Neural progenitor cell (in vitro differentiated cells): ENCODE measurements at places on chromosomes 6 and 20.

- DNase-seq: no peak
Measured at GRCh38 chr20:57471496-57472372, 53.2 kb downstream of the CTCFL start.

- DNase-seq: no peak
Measured at GRCh38 chr6:130961148-130961547, 101.9 kb downstream of the EPB41L2 start.

DNA sequence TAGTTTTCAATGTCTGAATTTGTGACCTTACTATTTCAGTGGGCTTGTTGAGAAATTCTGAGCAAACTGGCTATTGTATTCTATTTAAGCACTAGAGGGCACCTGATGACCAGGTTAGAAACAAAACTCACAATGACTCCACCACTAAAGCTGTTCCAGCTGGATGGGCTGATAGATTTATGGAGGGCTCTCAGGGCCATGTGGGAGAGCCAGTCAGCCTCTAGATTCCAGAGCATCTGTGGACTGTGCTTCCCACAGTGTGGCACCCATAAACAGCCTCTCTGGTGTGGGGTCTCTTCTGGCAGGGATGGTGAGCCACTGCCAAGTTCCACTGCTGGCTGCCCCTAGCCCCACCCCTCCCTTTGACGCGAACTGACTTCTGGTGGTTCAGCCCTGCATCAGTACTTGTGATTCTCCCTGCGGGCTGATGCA is 29.2 kb downstream of the C6orf58 start:
- peak; percentile 67 for DNase-seq

- no peak for DNase-seq
Measured at GRCh38 chr6:155011809-155012291, 16.7 kb downstream of the TIAM2 start.

GRCh38 chr6:41630946-41631345 is 7.3 kb upstream of the MDFI start:
- no peak for DNase-seq

DNA sequence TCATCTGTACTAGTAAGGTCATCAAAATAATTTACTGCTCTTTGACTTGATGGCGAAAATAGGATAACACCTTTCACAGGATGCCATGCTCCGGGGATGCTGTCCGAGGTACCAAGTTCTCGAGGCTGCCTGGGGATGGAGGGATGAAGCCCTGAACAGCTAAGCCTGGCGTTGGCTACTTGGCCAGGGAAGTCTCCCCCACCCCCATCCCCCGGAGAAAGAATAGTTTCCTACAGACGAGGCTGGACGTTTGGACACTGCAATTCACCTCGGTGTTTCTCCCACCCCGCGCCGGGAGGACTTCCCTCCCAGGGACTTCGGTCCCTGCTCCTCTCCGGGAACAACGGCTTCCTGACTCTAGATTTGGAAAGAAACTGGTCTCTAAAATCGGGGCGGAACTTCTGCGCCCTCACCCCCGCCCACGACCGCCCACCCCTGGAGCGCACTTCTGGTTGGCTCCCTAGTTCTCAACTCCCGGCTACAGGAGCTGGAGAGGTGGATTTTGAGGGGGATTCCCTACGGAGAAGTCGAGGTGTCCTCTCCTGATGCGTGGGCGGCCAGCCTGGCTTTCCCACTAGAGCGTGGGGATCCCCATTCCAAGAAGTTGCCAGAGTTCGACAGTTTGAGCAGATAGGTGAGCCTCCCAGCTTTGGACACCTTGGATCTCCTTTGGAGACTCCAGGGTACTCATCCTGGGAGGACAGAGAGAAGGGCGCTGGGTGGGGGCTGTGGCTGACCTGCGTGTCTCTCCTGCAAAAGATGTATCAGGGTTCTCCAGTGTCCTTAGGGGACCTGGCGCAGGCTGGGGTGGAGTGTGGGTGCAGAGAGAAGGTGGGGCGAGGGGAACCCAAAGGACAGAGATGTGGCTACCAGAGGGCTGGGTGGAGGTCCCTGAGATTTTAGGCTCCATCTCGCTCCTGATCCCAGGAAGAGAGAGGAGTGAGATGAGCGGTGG is 1.1 kb downstream of the PCSK2 start:
- peak; percentile 89 for DNase-seq

DNA sequence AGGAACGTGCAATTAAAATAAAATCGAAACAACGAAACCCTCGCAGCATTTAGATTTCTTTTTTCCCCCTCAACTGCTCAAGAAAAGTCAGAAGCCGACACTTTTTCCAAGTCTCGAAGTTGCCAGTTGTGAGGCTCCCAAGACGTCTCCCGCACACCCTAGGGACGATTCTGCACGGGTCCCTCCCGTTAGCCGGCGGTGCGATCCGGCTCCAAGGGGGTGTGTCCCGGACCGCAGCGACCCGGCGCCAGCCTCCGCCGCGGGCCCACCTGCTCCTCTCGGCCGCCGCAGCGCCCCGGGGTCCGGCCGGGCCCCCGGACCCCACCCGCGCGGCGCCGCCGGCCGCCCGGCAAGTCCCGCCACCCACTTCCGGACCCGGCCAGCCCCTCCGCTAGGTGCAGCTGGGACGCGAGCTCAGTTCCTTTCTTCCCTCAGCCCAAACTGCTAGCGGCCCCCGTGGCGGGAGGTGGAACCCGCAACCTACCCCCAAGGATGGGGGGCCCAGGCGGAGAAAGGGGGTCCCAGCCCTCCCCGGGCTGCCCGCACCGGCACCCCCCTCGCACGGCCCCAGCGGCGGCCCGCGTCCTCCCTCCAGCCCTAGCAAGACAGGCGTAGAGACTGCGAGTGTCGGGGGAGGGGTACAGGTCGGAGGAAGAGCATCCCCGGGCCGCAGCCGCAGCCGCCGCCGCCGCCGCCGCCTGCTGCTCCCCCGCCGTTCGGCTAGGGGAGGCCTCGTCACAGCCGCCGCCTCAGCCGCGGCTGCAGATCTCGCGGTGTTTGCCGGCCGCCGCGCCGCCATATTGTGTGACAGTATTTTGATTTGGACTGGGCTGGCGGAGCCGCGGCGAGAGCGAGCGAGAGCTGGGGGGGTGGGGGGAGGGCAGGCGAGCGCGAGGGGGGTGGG is 520 bp upstream of the TAB2 start:
- peak; percentile 98 for DNase-seq

- peak; percentile 70 for DNase-seq
Measured at GRCh38 chr6:11412011-11412424, 125.5 kb upstream of the TMEM170B start.

DNA sequence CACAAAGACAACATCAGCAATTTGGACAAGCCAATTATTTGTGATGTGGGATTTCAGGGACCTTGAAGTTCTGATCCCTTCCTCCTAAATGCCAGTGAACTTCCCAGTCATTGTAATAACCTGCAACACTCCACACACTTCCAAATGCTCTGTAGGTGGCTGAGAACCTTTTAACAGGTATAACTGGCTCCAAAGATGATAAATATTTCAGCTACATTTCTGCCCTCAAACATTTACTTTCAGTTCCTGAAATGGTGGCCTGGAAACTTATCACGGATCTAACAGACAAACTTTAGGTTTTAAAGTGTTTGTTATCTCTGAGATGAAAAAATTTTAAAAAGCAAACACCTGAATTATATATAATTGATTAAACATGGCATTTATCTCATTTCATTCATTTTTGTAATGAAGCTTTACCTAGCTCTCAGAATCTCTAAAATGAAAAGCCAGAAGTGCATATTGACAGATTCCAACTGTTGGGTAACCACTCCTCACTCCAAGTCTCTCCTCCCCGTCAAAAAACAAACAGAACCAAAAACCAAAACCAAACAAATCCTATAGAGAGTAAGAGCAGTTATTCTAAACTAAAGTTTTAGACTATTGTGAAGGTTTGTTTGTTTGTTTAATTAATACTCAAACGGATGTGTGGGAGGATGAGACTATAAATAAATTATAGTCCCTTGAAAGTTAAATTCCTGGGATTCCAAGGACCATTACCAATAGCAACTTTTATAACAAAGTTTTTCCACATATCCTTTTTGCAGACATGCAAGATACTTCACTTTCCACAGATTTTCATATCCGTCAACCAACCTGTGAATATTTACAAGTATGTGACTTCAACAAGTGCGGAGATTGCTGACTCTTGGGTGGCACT is 12.4 kb upstream of the KIAA0408 start:
- no peak for DNase-seq

- no peak for DNase-seq
Measured at GRCh38 chr6:156585859-156586258, 191.3 kb upstream of the ARID1B start.

- no peak for DNase-seq
Measured at GRCh38 chr20:50343490-50344179, 153.0 kb downstream of the CEBPB start.
